H9 (cell line): ENCODE measurements at places on chromosomes 5 and 9.

DNA sequence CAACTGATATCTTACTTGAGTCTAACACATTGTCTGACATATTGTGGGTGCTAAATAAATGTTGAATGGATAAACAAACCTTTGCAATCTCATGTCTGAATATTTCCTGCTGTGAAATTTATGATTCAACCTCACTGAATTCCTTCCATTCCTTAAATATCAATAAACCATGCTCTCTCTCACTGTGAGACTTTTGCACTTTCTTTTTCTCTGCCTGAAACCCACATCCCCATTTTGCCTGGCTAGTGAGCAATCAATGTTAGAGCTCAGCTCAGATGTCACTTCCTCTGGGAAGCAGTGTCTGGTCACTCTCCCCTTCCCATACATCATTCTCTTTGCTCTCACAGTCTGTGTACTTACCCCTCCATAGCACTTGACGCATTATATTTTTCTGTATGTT lies 383.7 kb upstream of the TRPC7 start:
- DNase-seq, result no peak

GRCh38 chr9:82490019-82490499 lies 501.5 kb downstream of the SPATA31D1 start:
- DNase-seq, result no peak

GRCh38 chr9:85859765-85860164 lies 81.2 kb upstream of the NAA35 start:
- no peak for DNase-seq

DNA sequence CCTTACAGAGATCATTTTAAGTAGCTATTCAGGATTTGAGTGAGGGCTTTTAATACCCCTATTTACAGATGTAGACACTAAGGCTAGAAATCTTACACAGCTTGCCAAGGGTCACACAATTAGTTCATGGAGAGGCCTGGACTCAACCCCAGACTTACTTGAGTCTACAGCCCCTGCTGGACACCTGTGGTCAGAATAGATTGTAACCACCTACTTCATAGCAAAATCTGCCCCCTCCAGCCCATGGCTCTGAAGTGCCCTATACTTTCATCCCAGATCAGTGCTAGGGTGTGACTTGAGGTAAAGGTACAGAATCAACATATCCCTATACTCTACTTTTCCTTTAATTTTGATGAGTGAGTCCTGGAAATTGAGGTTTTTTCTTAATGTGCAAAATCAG lies 291.3 kb downstream of the ADGRV1 start:
- DNase-seq, result no peak

DNA sequence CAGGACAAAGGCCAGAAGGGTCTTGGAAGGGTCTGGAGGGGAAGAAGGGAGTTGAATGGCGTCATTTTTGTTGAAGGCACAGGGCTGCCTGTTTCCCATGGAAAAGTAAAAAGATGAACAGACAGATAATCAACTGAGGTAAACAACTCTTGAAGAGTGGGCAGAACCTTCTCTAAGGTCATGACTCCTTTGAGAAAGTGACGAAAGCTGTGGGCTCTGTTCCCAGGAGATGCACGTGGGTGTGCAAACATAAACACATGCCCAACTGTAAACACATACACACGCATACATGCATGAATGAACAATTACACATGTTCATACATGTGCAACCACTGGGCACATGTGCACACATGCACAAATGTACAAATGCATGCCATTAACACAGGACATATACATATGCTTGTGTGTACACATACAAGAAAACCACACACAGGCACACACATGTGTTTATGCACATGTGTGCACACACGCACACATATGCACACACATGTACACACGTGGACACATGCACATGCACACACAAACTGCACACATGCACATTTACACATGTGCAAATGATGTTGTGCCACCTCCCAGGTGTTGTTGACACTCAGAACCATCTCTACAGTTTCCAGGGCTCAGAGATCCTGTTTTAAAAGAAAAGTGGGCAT lies 143.3 kb downstream of the GADD45G start:
- DNase-seq, result no peak

GRCh38 chr9:137009938-137010732 lies 13.8 kb upstream of the CLIC3 start:
- DNase-seq, result no peak

- DNase-seq, result no peak
These were observed 5.2 kb downstream of the CEMIP2 start for GRCh38 chr9:71762900-71763653.

- no peak for DNase-seq
These were observed 8.2 kb upstream of the ZFYVE16 start for GRCh38 chr5:80399526-80400239.

DNA sequence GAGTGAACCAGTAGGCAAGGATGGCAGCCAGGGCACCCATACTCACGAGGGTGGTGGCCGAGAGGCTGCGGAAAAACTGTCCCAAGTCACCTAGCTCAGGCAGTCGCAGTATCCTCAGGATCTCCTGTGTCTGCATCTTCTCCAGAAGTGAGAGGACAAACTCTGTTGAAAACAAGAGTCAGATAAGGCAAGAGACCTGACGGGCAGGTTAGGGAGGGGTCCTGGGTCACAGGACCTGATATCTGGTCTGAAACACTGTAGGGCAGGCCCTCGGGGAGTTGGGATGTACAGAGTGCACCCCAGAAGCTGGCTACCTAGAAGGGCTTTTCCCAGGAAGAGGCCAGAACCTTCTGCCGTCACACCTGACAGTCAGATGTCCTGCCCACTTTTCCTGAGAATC lies 17.4 kb downstream of the ACSL6 start:
- DNase-seq, result no peak

DNA sequence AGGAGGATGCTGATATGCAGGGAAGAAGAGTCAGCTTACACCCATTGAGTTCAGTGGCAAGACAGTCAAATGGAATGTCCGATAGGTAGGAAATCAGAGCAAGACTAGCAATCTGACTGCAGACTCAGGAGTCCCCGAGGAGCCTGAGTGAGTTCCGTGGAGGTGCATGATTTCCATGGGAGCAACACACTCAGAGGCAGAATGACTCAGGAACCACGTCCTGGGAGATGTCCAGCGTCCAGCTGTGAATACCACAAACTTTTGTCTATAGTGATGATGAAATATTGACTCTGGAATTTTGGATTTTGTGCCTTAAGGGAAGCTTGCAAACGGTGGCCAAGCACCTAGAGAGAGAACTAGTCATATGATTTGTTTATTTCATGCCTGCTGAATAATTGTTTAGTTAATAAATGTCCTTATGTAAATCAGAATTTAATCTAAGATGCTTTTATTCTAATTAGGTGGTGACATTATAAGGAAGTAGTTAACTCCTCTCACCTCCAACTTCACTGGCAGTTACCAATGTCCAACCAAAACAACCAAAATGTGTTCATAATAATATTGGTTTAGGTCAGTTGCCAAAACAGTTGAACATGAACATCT lies 100.4 kb downstream of the PDE4D start:
- DNase-seq, result no peak

- DNase-seq, result peak; percentile 56
These were observed 3.9 kb downstream of the MCIDAS start for GRCh38 chr5:55222985-55223811.

DNA sequence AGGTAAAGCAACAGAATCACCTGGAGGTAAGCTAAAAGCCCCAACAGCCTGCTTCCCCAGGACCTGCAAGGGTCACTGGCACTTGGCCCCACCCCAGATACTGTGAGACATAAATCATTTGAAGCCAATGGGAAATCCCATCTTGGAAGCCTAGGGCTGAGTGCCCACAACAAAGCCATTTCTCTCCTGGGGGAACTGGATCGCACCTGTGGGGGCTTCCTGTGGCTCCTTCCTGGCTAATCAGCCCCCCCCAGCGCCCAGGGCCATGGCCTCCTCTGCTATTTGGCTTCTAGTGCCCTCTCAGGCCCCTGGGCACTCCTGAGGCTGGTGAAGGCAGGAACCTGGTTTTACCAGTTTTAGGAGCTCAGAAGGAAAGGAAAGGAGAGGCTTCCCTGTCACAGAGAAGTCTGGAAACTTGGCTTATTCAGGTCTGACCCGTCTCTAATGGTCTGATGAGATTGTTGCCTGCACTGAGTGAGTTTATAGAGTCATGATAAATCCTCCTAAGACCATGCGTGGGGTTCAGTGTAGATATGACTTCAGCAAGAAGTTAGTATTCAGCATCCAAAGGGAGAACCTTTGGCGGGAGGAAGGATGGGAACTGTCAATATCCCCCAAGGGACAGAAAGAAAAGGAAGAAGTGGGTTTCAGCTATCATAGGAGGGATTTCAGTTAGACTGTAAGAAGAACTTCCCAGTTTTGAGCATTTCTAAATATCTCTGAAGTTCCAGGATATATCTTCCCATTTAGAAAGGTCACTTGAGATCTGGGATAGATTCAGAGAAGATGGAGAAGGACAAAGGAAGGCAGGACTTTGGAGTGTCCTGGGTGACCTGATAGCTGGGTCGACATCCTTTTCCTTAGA lies 1.2 kb downstream of the KCNMB1 start:
- DNase-seq, result no peak

DNA sequence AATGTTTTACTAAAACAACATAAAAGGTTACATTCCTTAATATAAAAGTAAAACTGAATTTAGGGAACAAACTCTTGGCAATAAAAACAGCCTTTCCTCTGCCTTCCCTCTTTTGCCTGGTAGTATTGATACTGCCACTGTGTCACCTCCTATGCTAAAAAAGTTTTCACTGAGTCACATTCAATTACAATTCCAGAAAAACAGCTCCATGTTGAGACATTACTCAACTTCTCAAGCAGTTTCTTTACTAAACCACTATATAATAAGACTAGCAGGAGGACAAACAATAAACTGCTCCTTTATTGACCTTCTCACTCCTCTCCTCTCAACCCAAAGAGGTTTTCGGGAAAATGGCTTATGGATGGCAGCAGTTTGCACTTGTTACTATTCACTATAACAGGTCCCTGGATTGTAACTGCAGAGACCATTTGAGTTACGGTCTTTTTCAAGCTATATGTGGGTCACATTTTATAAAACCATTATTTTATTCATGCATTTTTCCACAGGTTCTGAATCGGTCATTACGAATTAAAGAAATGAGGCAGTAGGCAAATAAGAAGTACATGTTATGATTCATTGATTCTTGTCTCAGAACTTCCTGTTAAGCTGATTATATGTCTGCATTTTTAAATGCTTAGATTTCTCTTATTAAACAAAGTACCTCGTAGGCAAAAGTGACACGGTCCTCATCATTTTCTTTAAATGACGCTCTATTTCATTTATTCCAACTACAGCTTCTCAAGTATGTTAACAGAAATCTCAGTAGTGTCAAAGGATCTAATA lies 2.1 kb downstream of the ZDHHC21 start:
- DNase-seq, result no peak

DNA sequence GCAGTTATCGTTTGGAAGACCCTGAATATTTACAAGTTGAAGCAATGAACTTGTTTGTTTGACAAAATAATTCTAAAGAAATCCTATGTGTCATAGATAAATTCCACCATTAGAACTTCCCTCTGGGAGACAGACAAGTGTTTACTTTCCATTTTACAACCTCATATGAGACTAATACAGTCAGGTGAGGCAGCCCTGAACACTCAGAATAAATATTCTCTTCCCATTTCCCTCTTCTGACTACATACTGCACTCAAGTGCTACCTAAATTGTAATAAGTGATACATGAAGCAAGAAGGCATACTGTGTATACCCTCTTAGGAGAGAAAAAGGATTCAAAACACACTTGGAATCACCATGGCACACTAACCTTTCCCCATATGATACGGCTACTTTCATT lies 6.8 kb downstream of the RASEF start:
- DNase-seq, result no peak

GRCh38 chr5:42870882-42871418 lies 59.3 kb upstream of the SELENOP start:
- DNase-seq, result no peak

DNA sequence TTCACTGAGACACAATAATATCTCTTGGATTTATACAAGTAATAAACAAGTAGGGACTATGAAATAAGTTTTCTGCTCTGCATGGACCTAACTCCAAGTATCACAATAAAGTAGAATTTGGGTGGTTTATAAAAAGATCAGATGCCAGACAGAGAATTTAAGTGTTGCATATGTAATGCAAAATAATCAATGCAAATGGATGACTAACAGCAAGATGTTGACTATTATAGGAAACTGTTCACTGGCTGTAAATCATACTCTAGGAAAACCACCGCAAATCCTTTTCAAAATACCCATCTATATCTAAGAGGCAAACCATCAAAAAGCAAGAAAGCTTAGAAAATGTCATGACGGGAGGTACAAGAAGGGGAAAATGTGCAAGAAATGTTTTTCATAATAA lies 539.8 kb upstream of the FAM174A start:
- DNase-seq, result no peak

GRCh38 chr9:110089681-110090370 lies 118.1 kb downstream of the C9orf152 start:
- DNase-seq, result no peak

DNA sequence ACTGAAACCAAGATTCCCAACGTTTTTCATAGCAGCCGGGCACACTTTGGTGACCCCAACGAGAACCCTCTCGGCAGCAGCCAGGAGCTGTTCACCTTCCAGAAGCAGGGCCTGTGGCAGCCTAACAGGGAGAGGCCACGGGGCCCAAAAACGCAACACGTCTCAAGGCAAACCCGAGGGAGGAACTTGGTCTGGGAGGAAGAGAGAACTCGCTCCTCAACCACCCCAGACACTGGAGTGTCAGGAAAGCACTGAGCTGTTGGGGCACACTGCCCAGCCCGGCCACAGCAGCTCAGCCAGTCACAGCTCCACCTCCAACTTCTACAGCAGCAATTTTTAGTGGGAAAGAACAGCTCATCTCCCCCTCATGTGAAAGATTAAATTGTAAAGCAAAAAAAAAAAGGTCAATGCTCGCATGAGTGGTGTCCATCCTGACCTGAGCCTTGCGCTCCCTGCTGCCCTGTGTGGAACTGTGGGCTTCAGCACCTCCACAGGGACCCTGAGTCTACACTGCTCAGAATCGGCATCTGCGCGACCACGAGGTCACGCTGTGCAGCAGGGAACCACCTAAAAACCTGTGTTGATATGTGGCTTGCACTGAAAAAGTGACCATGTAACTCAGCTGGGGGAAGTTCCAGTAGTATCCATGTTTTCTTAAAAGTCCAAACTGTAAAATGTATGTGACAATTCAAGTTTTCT lies 55.0 kb downstream of the IPPK start:
- peak; percentile 12 for DNase-seq

DNA sequence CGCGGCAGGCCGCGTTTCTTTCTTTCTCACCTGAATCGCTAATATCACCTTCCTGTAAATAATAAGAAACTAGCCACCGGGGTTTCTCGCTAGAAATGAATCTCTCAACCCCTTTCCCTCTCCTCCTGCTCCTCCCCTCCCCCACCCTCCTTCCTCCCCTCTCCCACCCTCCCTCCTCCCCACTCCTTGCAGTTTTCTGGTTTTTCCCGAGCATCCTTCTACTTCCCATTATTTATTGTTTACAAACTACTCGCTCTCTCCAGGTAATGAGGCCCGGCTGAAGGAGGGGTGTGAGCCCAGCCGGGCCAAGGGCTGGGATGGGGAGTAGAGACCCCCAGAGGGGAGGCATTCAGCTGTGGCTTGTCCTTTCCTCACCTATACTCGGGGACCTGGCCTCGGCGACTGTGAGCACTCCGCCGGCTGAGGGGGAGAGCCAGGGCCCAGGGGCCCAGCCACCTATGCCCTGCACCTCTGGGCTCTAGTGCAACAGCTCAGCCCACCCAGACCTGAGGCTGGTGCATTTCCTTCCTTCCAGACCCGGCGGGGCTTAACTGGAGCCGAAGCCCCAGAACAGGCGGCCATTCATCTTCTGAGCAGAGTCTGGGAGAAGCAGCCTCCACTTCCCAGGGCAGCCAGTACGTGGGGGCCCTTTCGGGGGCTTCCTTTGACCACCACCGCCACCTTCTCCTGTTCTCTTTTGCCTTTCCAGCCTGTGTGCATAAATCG lies 2.1 kb upstream of the IRX4 start:
- DNase-seq, result no peak
